ENCODE measurements at places on chromosomes 13 and 19.
A peak's percentile ranks its signal among the peaks of the same experiment; 100 is the strongest.

DNA sequence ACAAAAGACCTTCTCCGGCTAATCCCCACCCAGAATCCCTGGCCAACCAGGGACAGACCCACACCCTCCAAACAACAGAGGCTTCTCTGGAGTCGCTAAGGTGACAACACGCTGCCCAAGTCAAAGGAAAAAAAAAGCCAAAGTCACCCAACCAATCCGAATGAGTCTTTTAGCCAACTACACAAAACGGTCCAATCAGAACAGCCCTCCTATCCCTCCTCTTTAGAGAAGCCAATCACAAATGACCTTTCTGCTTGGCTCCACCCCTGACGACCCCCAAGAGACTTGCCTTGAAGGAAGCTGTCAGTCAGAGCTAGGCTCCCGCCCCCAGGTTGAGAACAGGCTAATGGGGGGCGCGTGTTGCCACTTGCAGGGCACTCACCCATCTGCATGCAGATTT, 6.6 kb upstream of the FBXW9 start:
- peak; percentile 56 for DNase-seq

DNA sequence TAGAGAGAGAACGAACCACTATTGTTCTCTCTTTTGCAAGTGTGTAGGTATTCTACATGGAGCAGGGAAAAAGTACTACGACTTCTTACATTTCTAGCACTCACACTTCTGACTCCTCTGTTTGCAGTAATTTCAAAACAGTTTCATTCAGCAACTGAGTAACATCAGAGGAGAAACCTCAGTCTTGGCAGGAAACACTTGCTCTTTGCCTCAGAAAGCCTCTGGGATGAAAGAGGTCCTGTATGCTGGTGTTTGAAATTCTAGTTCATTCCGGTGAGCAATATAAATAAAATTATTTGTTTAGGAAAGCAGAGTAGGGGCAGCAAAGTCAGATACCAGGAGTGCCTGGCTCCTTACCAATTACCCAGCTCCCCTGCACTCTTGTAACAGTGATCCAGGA, 595.5 kb downstream of the TBC1D4 start:
- peak; percentile 34 for DNase-seq

DNA sequence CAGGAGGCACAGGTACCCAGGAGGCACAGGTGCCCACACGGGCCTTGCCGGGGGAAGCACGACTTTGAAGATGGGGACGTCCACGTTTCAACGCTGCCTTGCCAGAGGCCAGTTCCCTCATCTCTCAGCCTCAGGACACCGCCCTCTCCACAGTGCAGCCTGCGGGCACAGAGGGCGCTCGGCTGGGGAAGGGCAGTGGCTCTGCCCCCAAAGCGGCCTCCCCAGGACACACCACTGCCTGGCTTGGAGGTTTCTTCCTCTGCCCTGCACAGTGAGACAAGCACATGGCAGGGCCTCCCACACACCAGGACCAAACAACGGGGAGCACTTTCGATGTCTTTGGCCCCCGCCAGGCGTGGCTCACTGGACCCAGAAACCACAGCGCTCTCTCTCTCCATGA, 73.0 kb downstream of the RASA3 start:
- no peak for DNase-seq

DNA sequence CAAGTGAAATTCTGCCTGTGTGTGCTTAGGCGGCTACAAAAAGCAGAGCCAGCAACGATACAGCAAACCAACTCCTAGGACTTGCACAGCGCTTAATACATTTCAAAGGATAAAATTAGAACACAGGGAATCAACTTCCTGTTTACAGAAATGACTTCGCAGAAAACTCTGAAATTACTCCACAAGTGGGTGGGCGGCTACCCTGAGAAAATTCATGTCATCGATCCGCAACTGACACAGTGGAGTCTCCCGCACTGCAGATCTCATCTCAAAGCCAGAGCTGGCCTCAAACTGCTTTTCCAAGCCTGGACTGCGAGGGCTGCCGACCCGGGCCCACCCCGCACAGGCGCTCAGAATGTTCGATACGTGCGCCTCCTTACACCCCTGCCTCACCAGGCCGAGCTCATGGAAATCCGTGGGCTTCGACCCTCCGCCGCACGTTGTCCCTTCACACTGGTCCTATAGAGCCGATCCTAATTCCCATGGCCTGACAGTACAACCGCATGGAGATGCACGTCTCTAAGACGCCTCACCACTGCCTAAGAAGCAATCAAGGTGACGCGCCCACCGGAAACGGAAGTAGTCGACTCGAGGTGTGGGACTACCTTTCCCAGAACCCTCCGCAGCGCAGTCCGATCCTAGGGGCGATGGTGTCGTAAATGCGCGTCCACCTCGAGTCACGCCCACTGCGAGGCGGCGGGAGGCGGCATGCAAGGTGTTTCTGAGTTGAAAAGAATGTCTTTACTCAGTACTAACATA, at the start of gene ZNF229:
Gene ZNF229 (minus strand): TSS at position 557 of the 759 bp plus-strand sequence. CDS start 5,625 bp downstream, outside the sequence.
- peak; percentile 96 for DNase-seq

DNA sequence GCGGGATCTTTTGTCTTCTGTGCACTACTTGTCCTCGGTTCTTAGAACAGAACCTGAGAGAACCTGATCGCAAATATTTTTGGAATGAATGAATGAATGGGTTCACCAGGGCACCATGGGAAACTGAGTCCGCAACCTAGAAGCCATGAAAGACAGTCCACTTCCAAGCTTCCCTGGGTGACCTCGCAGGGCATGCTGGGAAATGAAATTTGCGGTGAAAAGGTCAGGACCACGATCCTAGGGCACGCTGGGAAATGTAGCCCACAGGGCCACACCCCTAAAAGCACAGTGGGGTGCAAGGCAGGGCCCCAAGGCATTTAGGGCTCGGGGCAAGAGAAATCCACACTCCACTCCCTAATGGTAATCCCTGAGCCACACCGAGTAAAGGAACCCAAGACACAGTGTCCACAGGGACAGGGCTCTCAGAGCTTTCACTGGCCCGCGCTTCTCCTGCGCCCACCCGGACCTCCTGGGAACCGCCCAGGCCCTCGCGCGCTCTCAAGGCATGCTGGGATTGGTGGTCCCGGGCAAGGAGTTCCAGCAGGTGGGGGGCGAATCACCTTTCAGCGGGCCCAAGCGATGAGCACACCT, 1.1 kb upstream of the PPP1R12C start:
- peak; percentile 34 for DNase-seq

GRCh38 chr19:2337329-2337707, 8.8 kb downstream of the SPPL2B start:
- DNase-seq, result peak; percentile 69

- DNase-seq, result no peak
These were observed 1243.5 kb downstream of the EFNB2 start for GRCh38 chr13:105291987-105292386.

GRCh38 chr13:30576528-30576927, 41.2 kb upstream of the USPL1 start:
- DNase-seq, result peak; percentile 55

- DNase-seq, result peak; percentile 83
These were observed 2.2 kb upstream of the PLEKHG2 start for GRCh38 chr19:39410017-39410830.

- no peak for DNase-seq
These were observed 18.8 kb upstream of the GTF2F2 start for GRCh38 chr13:45101327-45102018.
